ENCODE measurements at places on chromosomes 3 and 15.

DNA sequence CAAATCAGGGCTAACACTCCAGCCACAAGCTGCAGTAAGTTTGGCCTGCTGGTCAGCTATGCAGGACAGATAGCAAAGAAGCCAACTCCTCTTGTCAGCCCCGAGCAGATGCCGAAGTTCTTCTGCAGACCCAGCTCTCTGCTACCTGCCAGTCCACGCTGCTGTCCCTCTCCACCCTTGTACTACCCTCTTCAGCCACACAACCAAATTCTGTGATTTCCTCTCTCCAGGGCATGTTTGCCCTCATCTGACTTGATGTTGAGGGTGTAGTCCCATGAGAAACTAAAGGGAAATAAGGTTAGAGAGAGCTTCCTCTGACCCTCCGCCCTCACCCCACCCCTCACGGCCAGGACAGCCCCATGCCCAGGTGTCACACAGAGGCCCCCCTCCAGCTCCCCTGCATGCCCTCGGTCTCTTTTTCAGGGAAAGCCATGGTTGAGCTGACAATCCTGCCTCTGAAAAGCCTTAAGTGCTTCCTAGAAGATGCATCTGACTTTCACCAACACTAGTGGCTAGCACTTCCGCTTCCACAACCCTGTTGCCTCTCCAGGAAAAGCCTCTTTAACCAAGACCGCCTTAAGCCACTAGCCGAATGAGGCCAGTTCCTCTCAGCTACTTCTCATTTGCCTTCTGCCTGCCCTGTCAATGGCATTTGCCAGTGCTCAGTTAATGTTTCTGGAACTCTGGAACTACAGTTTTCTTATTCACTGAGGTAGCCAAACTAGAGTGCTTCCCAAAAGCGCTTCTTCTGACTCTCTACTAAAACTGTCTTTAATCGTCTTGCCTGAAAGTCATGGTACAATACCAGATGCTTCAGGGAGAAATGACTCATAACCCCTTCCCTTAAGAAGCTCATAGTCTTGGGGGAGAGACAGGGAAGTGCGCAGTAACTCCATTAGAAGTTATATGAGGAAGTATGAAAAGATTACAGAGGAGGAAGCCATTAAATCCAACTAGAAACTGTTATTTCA lies 300.4 kb upstream of the STT3B start:
- DNase-seq: no peak

- DNase-seq: no peak
These were observed 18.1 kb upstream of the P2RY13 start for GRCh38 chr3:151347432-151347831.

DNA sequence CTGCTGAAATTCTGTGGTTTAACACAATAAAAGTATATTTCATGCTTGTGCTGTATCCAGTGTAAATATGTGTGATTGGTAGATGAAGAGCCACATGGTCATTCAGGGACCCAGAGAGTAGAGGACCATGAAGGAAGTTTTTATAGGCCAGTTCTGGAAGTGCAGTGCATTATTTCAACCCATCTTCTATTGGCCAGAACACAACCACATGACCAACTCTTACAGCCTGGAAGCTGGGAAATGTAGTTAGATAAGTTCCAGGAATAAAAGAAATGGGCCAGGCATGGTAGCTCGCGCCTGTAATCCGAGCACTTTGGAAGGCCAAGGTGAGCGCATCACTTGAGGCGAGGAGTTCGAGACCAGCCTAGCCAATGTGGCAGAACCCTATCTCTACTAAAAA lies 21.4 kb upstream of the PRTG start:
- DNase-seq: no peak

DNA sequence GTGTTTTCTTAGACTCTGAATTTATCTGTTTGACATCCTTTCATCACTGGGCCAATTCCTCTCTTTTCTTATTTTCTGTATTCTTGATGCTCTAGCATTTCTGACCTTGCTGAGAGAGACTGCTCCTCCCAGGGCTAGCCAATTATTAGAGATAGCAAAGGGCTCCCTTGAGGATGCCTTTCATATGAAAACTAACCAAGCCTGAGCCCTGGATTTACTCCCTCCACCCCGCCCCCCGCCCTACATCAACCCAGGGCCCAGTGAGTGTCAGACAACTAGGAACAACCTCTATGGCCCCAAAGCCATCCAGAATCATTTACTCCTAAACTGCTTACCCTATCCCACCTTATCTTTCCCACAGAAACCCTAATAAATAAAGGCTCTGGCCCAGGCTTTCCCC lies 69.7 kb upstream of the LARS2 start:
- DNase-seq: peak; percentile 46

DNA sequence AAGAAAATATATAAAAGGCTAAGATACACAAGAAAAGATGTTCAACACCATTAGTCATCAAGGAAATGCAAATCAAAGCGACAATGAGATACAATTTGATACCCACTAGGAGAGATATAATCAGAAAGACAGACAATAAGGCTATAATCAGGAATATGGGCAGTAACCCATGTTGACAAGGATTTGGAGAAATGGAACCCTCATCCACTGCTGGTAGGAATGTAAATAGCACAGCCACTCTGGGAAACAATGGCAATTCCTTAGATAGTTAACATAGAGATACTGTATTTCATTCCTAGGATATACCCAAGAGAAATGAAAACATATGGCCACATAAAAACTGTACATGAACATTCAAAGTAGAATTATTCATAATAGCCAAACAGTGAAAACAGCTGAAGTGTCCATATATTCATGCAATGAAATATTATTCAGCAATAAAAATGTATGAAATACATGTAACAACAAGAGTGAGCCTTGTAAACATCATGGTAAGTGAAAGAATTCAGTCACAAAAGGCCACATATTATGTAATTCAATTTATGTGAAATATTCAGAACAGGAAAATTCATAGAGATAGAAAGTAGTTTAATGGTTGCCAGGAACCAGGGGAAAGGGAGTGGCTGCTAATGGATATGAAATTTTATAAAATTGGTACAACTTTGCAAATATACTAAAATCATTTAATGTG lies 18.2 kb upstream of the COL8A1 start:
- DNase-seq: no peak

DNA sequence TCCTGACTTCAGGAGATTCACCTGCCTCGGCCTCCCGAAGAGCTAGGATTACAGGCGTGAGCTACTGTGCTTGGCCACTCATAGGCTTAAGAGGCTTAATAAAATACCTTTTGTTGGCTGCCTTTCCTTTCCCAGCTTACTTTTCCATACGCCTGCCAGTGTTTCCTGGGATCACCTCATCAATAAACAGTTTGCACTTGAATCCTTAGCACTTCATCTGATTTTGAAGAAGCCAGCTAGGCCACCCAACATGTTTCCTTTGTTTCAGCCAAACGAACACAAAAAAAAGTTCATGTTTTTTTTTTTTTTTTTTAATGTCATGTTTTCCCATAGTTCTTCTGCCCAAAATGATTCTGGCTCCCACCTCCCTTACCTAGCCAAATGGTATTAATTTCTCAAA lies 92.3 kb downstream of the RAP2B start:
- no peak for DNase-seq

DNA sequence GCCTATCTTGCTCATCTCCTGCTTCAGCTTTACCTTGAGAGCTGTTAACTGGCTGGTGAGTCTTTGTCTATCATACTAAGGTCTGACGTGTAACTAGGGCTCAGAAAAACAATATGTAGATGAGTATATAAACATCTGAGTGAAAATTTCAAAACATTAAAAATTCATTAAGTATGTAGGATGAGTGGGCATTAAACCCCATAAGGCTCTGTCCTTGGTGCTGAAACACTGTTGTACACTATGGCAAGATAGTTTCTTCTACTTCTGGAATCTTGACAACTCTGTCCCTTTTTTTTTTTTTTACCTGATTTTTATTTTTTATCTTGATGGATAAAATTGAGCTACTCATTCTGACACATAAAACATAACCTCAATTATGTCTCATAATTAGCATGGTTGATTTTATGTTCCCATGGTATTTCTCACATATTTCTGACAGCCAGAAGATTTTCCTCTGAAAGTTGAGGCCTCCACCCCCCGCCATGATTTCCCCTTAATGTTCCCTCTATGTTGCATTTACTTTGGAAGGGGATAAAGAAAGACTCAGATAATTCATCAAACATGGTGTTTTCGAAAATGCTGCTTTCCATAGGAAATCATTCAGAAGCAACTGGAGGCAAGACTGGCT lies 54.3 kb downstream of the DGKG start:
- no peak for DNase-seq

DNA sequence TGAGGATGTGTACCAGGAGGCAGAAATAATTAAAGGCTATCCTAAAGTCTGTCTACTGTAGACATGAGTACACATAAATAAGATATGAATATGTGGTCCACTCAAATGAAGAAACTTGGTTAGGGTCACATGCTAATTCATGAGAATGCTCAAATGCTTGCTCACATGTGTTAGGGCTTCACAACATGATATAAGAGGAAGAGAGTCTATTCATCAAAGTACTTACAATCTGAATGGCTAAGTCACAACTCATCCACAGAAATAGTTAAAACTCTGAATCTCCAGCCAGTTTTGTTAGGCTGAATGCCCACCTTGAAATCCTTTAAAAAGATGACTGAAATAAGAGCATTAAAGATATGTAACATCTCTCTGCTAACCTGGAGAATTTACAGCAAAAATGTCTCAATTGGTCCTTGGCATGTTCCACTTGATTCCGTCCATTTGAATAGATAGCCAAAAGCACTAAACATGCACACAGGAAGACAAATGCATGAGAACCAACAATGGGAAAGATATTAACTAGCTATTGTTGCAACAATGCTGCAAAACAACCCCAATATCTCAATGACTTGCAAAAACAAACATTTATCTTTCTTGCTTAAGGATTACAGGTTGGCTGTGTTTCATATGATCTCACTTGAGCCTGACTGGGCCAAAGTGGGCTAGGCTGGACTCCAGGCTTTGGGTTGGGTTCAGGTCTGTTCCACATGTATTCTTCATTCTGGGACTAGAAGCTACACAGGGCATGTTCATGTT lies 10.6 kb upstream of the TBC1D5 start:
- no peak for DNase-seq

GRCh38 chr3:78048698-78049097 lies 1008.8 kb downstream of the ROBO2 start:
- DNase-seq: no peak

- DNase-seq: no peak
These were observed 88.7 kb upstream of the CDAN1 start for GRCh38 chr15:42825599-42825998.

DNA sequence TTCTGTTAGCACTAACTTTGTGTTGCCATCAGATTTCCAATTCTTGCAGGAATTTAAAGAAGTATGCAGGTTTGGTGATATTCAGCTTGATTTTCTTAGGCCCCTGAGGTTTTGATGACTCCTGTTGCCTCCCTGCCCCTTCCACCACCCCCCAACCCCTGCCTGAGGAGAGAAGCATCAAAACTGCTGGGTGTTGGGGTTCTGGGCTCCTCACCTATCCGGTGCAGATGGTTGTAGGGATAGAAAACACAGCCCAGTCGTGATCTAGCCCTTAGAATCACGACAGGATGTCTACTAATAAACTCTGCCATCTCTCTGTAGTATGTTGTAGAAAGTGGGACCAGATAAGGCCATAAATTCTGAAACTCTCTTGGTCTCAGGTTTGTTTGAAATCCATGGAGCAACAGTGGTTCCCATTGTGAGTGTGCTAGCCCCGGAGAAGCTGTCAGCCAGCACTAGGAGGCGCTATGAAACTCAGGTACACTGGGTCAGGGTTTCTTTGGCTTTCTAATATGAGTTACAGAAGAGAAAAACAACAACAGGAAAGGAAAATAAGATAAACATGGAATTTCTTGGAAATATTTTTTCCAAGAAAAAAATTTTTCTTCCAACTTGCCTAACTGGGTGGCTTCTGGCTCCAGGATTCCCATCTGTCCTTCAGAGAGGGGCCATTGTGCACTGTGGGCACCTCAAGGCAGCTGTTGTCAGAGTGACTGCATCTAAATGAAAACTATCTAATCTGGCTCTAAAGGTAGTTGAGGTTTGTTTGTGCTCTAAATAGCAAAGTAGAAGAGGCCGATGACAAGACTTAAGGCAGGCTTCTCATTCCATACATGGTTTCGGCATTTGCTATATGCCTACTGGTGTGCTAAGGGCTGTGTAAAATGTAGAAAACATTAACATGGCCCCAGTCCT lies 8.7 kb downstream of the SRP14 start:
- DNase-seq: no peak
